Renal pelvis (tissue), 12 donors: ENCODE measurements at places on chromosomes 13 and 19. TPM values are rescaled to one million over a fixed set of nuclear protein-coding genes. Genes with fewer than 3 reads are reported as not detected.

WDR88 gene
- 0.87 TPM for polyA plus RNA-seq

UBE2M gene
- polyA plus RNA-seq, result 97.5 TPM

APOC4 gene
- not detected for polyA plus RNA-seq

MISP3 gene
- 8.2 TPM for polyA plus RNA-seq
